Mesendoderm (in vitro differentiated cells): ENCODE measurements at places on chromosomes 7 and 10.

GRCh38 chr10:79133416-79133815 is 64.7 kb downstream of the ZMIZ1 start:
- no peak for DNase-seq

- DNase-seq: no peak
Measured at GRCh38 chr10:131772441-131772840, 128.4 kb upstream of the PPP2R2D start.

- no peak for DNase-seq
Measured at GRCh38 chr10:89534826-89535166, 598 bp downstream of the SLC16A12 start.

GRCh38 chr10:1377231-1377630 is 321.0 kb downstream of the WDR37 start:
- no peak for DNase-seq

- no peak for DNase-seq
Measured at GRCh38 chr10:13505052-13505680, 23.6 kb downstream of the BEND7 start.

DNA sequence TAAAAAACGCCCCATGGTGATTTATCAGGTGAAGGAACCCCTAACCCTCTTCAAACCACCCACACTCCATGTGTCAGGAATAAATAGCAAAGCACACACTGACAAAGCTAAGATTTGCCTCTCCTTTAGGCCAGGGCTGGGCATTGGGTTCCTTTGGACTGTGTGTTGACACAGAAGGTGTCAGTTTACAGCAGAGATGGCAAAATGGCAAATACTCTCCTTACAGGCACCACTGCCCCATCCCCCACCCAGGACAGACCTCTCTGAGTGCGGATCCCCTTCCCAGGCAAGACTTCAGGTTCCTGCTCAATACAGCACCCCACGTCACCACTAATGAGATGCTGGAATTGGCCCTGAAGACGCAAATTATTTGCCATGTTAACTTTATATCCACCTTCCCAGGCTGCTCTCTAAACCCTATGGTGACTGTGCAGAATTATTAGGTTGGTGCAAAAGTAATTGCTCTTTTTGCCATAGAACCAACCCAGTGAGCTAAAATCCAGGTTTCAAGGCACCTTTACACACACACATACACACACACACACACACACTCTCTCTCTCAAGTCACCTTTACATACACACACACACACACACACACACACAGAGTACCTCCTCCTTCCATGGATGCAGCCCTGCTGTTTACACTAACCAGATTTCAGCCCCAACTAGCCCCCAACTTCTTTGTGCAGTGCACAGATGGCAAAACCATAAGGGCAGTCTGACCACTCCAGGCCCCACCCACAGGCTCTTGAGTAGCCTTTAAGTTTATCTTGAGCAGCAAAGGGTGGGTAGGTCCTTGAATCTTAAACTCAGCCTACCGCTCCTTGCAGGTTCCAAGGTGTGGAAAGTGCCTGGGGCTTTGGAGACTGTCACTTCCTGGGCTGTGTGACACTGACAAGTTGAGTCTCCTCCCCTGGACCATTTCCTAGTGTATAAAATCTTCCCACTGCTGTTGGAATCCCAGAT is 4.0 kb upstream of the ZCCHC24 start:
- peak; percentile 42 for DNase-seq

GRCh38 chr7:29239638-29240037 is 45.1 kb downstream of the CHN2 start:
- peak; percentile 38 for DNase-seq

- DNase-seq: no peak
Measured at GRCh38 chr10:31520986-31521831, 202.2 kb downstream of the ZEB1 start.

- DNase-seq: no peak
Measured at GRCh38 chr7:78601728-78602127, 803.2 kb downstream of the PHTF2 start.

GRCh38 chr7:150835702-150836280 is 16.5 kb upstream of the AOC1 start:
- DNase-seq: no peak

GRCh38 chr7:77565917-77566316 is 28.8 kb downstream of the PTPN12 start:
- DNase-seq: no peak

DNA sequence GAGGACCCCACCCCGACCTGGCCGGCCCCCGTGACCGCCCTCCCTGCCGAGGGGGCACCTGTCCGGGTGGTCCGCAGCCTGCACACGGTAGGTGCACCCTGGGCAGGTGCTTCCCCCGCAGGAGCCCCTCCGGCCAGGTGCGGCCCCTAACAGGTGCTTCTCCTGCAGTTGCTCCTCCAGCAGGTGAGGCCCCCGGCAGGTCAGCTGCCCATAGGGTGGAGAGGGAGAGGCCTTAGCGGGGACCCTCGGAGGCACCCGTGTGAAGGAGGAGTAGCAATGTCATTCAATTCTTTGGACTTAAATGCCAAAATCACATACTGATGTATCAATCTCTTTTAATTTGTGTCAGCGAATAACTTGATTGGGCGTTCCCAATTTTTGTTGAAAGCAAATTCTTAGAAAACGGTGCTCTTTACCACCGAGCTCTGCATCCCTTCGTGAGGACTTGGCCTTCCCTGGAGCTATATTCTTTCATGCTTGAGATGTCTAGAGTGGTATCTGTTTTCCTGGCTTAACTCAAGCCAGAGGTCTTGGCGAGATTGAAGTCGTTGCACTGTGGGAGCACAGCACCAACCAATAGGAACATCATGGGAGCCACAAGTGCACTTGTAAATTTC is 738 bp upstream of the NCAPG2 start:
- peak; percentile 12 for DNase-seq

GRCh38 chr7:128986609-128987008 is 48.9 kb downstream of the IRF5 start:
- peak; percentile 8 for DNase-seq

- DNase-seq: no peak
Measured at GRCh38 chr7:131090188-131090587, 237.5 kb upstream of the MKLN1 start.

GRCh38 chr7:136312592-136312991 is 335.4 kb upstream of the MTPN start:
- no peak for DNase-seq

DNA sequence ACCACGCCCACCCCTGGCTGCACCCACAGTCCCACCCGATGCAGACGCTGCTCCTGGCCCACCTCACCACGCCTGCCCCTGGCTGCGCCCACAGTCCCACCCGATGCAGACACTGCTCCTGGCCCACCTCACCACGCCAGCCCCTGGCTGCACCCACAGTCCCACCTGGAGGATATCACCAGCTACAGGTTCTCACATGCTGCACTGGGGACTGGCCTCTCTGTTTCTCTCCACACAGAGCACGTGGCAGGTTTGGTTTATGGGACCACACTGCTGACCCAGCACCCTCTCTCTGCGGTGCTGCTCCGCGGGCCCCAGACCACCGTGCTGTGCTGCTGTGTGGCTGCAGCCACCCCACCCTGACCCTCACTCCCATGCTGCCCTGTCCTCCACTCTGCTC is 120.9 kb downstream of the VIPR2 start:
- no peak for DNase-seq

GRCh38 chr7:95059842-95060313 is 152.5 kb downstream of the PPP1R9A start:
- no peak for DNase-seq

GRCh38 chr7:126959649-126960048 is 293.1 kb downstream of the GRM8 start:
- DNase-seq: no peak

DNA sequence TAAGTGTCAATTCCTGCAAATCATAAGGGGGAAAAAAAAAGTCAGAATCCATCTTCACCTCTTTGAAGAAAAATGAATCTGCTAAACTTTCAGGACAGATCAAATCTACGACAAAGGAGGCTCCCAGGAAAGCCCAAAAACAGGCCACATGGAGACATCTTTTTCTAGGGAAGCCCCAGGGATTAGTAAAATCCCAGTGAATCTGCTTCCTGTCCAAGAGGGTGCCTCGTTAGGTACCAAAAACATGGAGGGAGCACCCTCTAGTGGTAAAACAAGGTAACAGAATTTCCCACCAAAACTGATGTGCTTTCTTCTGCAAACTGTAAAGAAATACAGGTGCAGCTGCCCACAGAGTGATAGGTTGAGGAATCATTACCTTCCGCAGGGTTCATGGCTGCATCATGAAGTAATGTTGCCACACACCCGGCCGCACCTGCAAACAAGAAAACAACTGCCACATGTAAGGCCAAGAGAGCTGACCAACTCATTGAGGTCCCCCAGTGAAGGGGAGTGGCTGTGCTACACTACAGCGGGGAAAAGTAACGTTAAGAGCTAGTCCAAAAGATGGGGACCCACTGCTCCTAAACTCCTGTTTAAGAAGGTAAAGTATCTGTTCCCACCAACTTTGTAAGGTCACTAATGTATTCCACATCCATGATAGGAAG is 7.9 kb downstream of the SLC25A28 start:
- DNase-seq: peak; percentile 82
